ENCODE measurements at places on chromosomes 7 and 10. TPM values are rescaled to one million over a fixed set of nuclear protein-coding genes. Genes with fewer than 3 reads are reported as not detected.

TAS2R41 gene
- total RNA-seq: not detected

ACBD7 gene
- total RNA-seq: 1.3 TPM

PGAM1 gene
- 982 TPM for total RNA-seq

PTF1A gene
- not detected for total RNA-seq

WDR86 gene
- not detected for total RNA-seq

FFAR4 gene
- not detected for total RNA-seq

DNA sequence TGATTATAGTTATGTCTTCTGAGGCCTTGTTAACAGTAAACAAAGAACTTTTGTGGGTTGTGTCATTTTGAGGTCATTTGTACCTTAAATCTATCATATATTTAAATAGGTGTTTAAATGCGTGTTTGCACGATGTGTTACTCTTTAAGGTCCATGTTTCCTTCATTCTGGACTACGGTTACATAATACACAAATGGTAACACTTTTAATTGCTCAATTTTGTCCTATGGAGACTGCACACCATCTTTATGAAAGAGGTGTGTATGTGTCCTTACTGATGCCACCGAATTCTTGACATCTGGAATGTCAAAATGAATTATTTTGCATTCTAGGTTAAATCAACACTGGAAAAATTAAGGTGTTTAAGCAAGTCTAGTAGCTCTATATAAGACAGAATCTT is 1.7 kb downstream of the PALS2 start:
- peaks cover 51% of the 10 kb centered on the region for H3K4me1 ChIP-seq
- H3K27me3 ChIP-seq: peaks cover 16% of the 10 kb centered on the region
- no peaks in the 10 kb centered on the region for H3K36me3 ChIP-seq
- peak overlapping the region; percentile 87 for H3K4me3 ChIP-seq
- no peak overlapping the region for H3K27ac ChIP-seq

GRCh38 chr10:18157881-18158280 is 17.7 kb downstream of the CACNB2 start:
- no peak for DNase-seq
- no peaks in the 10 kb centered on the region for H3K36me3 ChIP-seq
- H3K4me3 ChIP-seq: no peak overlapping the region
- no peaks in the 10 kb centered on the region for H3K4me1 ChIP-seq
- H3K27ac ChIP-seq: no peak overlapping the region

DNA sequence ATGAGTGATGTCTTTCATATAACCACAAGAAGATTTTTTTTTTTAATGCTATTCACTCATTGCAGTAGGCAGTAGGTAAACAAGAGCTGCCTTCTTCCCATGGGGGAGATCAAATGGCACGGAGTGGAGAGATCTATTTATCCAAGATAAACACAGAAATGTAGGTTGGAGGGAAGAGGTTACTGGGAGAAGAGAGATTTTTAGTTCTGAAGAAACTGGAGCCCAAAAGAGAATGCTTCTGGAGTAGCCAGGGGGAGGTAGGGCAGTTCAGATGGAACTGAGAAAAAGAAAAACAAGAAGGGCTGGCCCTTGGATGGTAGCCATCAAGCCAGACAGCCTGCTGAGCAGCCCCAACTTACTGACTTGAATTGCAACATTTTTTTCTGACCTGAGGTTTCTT is 270.1 kb upstream of the TPK1 start:
- no peak overlapping the region for H3K4me3 ChIP-seq
- peaks cover 8% of the 10 kb centered on the region for H3K27me3 ChIP-seq
- no peaks in the 10 kb centered on the region for H3K4me1 ChIP-seq
- DNase-seq: no peak

- no peaks in the 10 kb centered on the region for H3K36me3 ChIP-seq
- H3K27ac ChIP-seq: no peak overlapping the region
- H3K4me3 ChIP-seq: no peak overlapping the region
- peaks cover 4% of the 10 kb centered on the region for H3K4me1 ChIP-seq
- DNase-seq: no peak
Observed at GRCh38 chr10:4515721-4516120, 310.3 kb upstream of the AKR1E2 start.

DNA sequence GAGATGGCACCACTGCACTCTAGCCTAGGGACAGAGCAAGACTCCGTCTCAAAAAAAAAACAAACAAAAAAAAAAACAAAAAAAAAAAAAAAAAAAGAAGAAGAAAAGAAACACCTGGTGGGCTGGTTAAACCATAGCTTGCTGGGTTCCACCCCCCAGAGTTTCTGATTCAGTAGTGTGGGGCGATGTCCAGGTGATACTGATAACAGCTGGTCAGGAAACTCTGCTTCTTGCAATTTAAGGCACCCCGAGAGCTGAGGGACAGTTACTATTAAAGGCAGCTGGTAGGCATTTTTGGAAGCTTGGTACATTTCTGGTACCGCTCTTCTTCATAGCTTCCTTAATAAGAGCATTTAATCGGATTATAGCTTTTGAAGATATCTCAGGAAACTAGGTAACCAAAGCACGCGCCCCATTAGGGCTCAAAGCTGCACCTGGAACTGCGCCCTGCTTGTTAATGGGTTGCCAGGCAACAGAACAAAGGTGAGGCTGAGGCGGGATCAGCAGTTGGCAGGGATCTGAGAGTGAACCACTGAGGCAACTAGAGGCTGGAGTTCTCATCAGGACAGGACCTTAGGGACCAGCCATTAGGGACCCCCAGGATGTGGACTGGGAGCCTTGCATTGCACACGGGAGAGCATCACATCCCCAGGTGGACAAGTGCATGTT is 6.5 kb upstream of the SDK1 start:
- H3K4me1 ChIP-seq: no peaks in the 10 kb centered on the region
- H3K27me3 ChIP-seq: peaks cover 24% of the 10 kb centered on the region
- H3K27ac ChIP-seq: no peak overlapping the region
- no peaks in the 10 kb centered on the region for H3K36me3 ChIP-seq

- H3K27ac ChIP-seq: no peak overlapping the region
- DNase-seq: no peak
- peaks cover 9% of the 10 kb centered on the region for H3K27me3 ChIP-seq
- no peak overlapping the region for H3K4me3 ChIP-seq
- H3K4me1 ChIP-seq: no peaks in the 10 kb centered on the region
Observed at GRCh38 chr7:131602304-131602993, 46.0 kb upstream of the PODXL start.

- H3K4me1 ChIP-seq: no peaks in the 10 kb centered on the region
- no peak overlapping the region for H3K27ac ChIP-seq
- H3K27me3 ChIP-seq: peaks cover 11% of the 10 kb centered on the region
- no peak overlapping the region for H3K4me3 ChIP-seq
Observed at GRCh38 chr10:16348891-16349290, 87.9 kb upstream of the PTER start.

- DNase-seq: no peak
- no peak overlapping the region for H3K4me3 ChIP-seq
- no peaks in the 10 kb centered on the region for H3K27me3 ChIP-seq
- H3K36me3 ChIP-seq: peaks cover 26% of the 10 kb centered on the region
Observed at GRCh38 chr10:6224781-6225180, 22.0 kb downstream of the PFKFB3 start.

- no peaks in the 10 kb centered on the region for H3K27me3 ChIP-seq
- H3K36me3 ChIP-seq: no peaks in the 10 kb centered on the region
- H3K4me3 ChIP-seq: no peak overlapping the region
- H3K4me1 ChIP-seq: no peaks in the 10 kb centered on the region
- H3K27ac ChIP-seq: no peak overlapping the region
Observed at GRCh38 chr7:157987906-157988305, 599.7 kb downstream of the PTPRN2 start.

DNA sequence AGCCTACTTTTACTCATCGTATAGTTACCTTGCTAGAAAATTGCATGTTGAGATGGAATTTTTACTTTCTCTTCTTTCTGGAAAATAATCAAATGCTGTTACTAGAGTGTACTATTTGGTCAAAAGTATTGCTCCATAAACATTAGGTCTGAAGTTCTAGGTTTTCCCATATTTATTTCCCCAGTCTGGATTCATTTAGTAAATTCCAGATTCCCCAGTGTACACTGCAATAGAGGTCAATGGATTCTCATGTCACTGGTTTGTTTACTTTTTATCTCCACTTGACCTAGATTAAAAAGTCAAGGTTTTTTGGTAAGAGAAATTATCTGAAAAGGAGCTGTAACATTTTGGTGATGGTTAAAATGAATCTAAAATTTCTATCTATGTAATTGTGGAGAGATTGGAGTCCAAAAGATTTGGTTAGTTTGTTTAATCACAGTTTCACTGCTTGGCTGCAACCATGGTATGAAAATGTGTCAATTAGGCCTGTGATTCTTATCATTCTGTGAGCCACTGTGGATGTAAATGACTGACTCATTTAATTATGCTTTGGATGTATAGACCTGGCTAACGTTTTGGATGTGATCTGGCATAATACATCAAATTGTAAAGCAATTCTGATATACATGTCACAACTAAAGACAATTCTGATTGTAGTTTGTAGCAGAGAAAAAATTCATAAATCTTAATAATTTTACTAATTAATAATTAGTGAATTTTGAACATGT is 32.7 kb upstream of the STEAP4 start:
- no peaks in the 10 kb centered on the region for H3K4me1 ChIP-seq
- no peak for DNase-seq
- no peak overlapping the region for H3K4me3 ChIP-seq
- H3K27ac ChIP-seq: no peak overlapping the region
